ENCODE measurements at places on chromosomes 3 and 15. TPM values are rescaled to one million over a fixed set of nuclear protein-coding genes. Genes with fewer than 3 reads are reported as not detected.

The ARHGAP31 gene
- total RNA-seq, result 24.9 TPM

The AQP9 gene
- 0.40 TPM for total RNA-seq

The ZNF80 gene
- total RNA-seq, result not detected

The LINGO1 gene
- not detected for total RNA-seq

The TP63 gene
- under 0.01 TPM for total RNA-seq

The HTR3E gene
- total RNA-seq, result not detected

The ZNF619 gene
- total RNA-seq, result 4.0 TPM

The PP2D1 gene
- total RNA-seq, result not detected

The GLDN gene
- total RNA-seq, result not detected

The CHMP2B gene
- 38.6 TPM for total RNA-seq

The UTS2B gene
- not detected for total RNA-seq

The A4GNT gene
- not detected for total RNA-seq

The CHRNB4 gene
- not detected for total RNA-seq

GRCh38 chr3:67016522-67017080 is 18.5 kb downstream of the KBTBD8 start:
- DNase-seq, result no peak

DNA sequence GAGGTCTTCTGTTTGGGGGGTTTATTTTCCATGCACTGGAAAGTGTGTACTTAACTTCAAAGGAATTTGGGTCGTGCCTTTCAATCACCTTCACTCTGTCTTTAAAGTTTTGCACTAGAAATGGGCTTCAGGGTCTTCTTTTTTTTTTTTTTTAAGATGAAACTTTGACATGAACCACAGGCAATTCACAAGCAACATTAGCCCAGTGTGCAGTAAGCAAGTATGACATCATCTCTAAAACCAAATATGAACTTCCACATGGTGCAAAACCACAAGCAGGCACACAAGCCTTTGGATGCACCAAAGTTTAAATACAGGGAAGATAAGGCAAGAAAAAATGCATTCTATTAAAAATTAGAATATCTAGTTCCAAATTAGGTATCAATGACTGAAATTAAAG is 381.9 kb downstream of the ERC2 start:
- peak; percentile 22 for DNase-seq

DNA sequence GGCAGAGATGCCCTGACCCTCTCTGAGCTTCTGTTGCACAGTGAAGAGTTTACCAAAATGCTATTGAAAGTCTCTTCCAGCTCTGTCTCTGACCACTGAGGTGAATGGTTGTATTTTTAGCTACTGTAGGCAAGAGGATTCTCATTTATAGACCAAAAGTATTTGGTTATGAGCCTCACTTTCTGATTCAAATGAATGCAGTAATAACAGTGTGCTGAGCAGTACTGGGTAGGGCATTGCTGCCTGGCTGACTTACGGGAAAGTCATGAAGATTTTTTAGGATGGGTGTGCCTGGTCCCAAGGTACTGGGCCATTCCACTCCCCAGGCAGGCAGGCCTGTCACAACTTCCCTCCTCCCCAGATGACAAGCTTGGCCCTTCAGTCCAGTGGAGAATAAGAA is 15.5 kb downstream of the PLA1A start:
- no peak for DNase-seq

DNA sequence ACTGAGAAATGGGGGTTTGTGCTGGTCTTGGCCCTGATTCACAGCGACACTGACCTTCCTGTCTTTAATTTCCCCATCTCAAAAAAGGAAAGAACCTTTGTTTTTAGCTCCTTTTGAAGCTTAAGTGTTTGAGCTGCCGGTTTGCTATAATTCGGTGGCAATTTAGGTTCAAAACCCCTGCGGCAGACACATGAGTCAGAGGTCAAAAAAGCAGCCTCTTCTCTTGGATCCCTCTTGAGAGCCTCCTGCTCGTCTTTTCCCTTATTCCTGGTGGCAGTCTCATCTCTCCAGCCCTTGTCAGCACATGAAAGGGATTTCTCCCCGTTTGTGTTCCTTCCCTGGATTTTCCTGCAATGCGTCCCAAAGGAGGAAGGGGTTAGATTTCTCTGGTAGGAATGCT is 64.5 kb downstream of the GRIP2 start:
- no peak for DNase-seq

DNA sequence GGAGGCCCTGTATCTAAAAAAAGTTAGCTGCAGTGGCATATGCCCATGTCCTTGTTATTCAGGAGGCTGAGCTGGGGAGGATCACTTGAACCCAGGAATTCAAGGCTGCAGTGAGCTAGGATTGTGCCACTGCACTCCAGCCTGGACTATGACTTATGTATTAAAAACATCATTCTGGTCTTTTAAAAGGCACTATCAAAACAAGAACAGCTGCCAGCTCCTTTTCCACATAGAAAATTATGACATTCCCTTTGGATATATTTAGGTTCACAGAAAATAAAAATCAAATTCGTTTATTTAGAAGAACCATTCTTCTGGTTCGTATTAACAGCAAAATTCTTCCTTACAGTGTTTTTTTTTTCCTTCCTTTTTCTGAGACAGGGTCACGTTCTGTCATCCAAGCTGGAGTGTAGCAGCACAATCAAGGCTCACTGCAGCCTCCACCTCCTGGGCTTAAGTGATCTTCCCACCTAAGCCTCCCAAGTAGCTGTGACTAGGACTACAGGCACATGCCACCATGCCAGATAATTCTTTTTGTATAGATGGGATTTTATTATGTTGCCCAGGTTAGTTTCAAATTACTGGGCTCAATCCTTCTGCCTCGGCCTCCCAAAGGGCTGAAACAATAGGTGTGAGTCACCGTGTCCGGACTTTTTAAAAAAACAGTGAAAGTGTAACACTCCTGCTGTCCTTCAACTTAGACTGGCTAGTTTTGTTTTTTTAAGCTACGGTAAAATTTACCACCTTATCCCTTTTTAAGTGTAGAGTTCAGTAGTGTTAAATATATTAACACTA is 13.9 kb downstream of the ICE2 start:
- DNase-seq, result peak; percentile 42

GRCh38 chr15:92014281-92015030 is 160.9 kb downstream of the SLCO3A1 start:
- no peak for DNase-seq

DNA sequence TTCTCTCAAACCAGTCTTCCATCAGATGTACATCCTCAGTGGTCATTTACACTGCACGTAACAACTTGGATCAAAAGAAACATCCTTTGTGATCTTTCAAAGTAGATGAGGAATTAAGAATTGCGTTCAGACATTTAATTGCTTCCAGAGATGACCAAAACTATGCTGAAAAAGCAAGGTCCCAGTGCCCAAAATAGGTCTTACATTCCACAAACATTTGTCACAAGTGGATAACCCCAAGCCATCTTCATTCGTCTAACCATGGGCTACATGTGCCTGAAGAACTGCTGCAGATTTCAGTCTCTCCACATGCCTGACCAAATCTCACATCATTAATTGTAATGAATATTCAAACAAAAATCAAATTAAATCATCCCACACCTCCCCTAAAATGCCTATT is 273.6 kb downstream of the SHOX2 start:
- DNase-seq, result no peak

GRCh38 chr3:125136515-125136914 is 76.0 kb downstream of the SLC12A8 start:
- DNase-seq, result no peak

- DNase-seq, result no peak
Observed at GRCh38 chr3:127711896-127712295, 39.1 kb downstream of the ABTB1 start.

GRCh38 chr3:78867409-78868372 is 900.1 kb downstream of the ROBO1 start:
- DNase-seq, result no peak

DNA sequence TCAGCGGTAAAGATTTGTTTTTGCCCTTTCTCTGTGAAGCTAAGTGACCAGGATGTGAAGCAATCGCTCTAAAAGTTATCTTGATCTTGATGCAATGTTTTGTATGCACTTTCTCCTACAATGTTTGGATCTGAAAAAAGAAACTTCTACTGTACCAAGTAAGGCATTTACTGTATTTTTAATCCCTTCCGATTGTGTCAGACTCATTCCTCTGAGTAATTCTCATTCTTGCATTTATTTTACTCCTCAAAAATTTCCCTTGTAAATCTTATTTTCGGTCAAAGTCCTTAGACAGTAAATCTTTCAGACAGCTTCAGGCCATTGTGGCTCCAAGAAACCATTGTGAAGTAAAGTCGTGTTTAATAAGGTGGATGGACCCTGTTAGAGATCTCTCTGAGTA is 141.9 kb downstream of the TP63 start:
- DNase-seq, result peak; percentile 19

GRCh38 chr3:77446084-77446483 is 406.2 kb downstream of the ROBO2 start:
- DNase-seq, result no peak

- DNase-seq, result no peak
Observed at GRCh38 chr15:28942046-28942445, 56.3 kb downstream of the APBA2 start.

DNA sequence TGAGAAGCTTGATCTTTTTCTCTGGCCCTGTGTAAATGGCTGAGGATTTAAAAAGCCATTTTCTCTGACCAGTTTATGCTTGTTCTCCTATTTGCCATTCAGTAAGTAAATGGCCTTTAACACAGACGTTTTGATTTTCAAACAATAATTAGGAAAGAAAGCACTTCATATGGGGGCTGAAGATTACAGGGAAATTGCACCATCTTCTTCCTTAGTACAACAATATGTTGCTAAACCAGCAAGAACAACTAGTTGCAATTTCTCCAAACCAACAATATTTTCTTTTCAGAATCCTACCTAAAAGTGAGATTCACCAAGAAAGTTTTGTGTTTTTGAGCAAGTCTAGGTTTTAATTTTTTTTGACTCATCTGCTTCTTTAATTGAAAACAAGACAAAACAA is 80.5 kb upstream of the CCNL1 start:
- no peak for DNase-seq

GRCh38 chr15:92883876-92884435 is 16.2 kb upstream of the CHD2 start:
- DNase-seq, result no peak

DNA sequence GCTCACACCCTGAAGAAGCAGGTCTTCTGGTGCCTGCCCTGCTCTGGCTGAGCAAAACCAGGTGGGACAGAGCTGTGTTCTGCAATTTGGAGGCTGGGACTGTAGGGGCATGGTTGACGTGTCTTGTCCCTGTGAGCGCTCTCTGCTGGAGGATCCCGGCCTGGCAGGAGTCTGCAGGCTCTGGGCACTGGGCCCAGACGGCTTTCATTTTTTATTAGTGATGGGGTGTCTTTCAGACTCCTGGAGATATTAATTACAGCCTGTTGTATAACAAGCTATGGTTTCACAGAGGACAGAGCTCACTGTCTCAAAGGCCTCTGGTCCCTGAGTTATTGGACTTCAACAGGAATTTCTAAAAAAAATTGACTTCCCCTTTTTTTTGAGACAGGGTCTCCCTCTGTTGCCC is 29.5 kb upstream of the ZNF710 start:
- peak; percentile 36 for DNase-seq

- no peak for DNase-seq
Observed at GRCh38 chr3:51354731-51355615, 30.1 kb upstream of the MANF start.

- peak; percentile 77 for DNase-seq
Observed at GRCh38 chr3:182713743-182714517, 79.4 kb upstream of the ATP11B start.

DNA sequence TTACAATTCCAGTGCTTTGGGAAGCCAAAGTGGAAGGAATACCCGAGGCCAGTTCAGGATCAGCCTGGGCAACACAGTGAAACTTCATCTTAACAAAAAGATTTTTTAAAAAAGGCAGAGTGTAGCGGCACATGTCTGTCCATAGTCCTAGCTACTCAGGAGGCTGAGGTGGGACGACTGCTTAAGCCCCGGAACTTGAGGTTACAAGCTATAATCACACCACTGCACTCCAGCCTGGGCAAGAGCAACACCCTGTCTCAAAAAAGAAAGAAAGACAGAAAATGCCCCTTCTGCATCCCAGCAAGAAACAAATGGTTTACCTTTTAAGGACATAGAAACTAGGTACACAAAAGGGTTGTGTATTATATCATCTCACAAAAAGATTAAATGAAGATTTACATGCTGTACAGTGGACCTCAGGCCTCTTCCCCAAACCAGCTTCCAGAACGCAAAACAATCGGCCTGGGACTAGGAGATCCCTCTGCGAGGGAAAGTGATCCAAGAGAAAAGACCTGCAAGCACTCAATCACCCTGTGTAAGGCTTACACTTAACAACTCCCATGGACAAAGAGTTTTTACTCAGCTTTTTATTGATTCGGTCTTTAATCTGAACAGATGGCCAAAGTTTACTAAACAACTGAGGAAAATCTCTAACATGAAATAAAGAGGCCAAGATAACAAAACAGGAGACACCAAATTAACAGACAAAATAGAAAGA is 21.2 kb downstream of the TFDP2 start:
- DNase-seq, result no peak

- no peak for DNase-seq
Observed at GRCh38 chr3:188157971-188158370, 4.0 kb downstream of the LPP start.

All from renal cortical epithelial cell (primary cell).